ENCODE measurements at places on chromosomes 1 and 21. TPM values are rescaled to one million over a fixed set of nuclear protein-coding genes. Genes with fewer than 3 reads are reported as not detected.

ARHGEF16 gene
- 44.4 TPM for polyA plus RNA-seq

DEPDC1 gene
- 4.4 TPM for polyA plus RNA-seq

PTTG1IP gene
- polyA plus RNA-seq, result 59.5 TPM

FALEC gene
- polyA plus RNA-seq, result not detected

DNA sequence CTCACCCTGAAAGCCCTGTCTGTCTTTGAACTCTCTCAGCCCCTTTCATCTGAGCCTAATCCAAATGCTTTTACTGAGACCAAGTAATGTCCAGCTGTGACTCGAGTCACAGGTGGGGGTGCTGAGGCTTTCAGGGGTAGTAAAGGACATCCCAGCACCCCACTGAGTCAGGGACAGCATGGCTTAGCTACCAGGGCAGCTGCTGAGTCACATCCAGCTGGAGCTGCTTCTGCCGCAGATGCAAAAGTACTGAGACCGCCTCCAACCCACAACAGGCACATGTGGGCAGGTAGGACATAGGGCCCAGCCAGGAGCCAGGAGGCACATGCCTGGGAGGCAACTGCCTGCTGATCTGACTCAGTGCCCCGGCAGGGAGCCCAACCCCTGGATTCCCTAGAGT lies 6.7 kb upstream of the VSIG8 start:
- no peak overlapping the region for H3K4me3 ChIP-seq
- no peaks in the 10 kb centered on the region for H3K36me3 ChIP-seq
- H3K4me1 ChIP-seq, result peaks cover 9% of the 10 kb centered on the region
- DNase-seq, result no peak
- H3K27me3 ChIP-seq, result no peaks in the 10 kb centered on the region

DNA sequence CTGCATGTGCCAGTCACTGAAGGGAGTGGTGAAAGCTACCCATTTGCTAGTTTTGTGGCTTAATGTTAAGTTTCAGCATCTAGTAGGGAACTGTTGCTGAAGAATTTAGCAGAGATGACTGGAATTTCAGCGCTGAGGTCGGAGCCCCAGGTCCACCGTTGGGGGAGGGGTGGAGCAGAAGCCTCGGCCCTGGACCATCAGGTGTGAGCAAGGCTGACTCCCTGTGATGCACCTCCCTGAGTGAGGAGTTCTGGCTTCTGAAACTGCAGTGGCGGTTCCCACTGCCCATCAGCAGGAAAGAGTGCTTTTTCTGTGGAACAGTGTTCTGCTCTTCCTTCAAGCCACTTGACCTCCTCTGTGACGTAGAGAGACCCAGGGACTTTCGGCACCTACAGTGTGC lies 1.3 kb downstream of the NOS1AP start:
- DNase-seq, result no peak
- H3K27ac ChIP-seq, result peak overlapping the region; percentile 17
- no peaks in the 10 kb centered on the region for H3K36me3 ChIP-seq

GRCh38 chr1:38114241-38115026 lies 67.8 kb upstream of the POU3F1 start:
- H3K36me3 ChIP-seq, result no peaks in the 10 kb centered on the region
- no peak overlapping the region for H3K4me3 ChIP-seq
- no peak for DNase-seq
- no peak overlapping the region for H3K27ac ChIP-seq
- H3K27me3 ChIP-seq, result no peaks in the 10 kb centered on the region
- H3K4me1 ChIP-seq, result no peaks in the 10 kb centered on the region

GRCh38 chr1:158126425-158126824 lies 54.3 kb upstream of the CD1D start:
- H3K27ac ChIP-seq, result no peak overlapping the region
- H3K36me3 ChIP-seq, result no peaks in the 10 kb centered on the region
- DNase-seq, result no peak
- H3K4me1 ChIP-seq, result no peaks in the 10 kb centered on the region
- H3K4me3 ChIP-seq, result no peak overlapping the region

GRCh38 chr1:235925016-235925415 lies 58.3 kb upstream of the LYST start:
- H3K27ac ChIP-seq, result no peak overlapping the region
- H3K27me3 ChIP-seq, result no peaks in the 10 kb centered on the region
- H3K4me3 ChIP-seq, result no peak overlapping the region
- H3K4me1 ChIP-seq, result no peaks in the 10 kb centered on the region

DNA sequence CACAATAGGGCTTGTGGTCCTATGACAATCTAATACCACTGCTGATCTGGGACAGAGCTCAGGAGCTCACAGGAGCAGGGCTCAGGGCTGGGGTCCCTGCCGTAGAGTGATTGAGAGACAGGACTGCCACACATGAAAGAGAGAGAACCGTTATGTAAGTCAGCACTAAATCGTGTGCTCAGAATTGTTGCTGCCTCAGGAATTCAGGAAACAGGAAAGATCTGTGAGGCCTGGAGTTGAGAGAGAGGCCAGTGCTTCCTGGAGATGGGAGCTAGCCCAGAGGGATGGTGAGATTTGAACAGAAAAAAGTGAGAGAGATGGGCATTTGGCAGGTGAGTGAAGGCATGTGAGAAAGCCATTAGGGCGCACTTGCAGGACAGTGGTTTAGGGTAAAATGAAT lies 17.5 kb upstream of the ACBD6 start:
- H3K36me3 ChIP-seq, result no peaks in the 10 kb centered on the region
- H3K4me3 ChIP-seq, result no peak overlapping the region
- no peaks in the 10 kb centered on the region for H3K27me3 ChIP-seq
- H3K27ac ChIP-seq, result no peak overlapping the region
- H3K4me1 ChIP-seq, result no peaks in the 10 kb centered on the region

DNA sequence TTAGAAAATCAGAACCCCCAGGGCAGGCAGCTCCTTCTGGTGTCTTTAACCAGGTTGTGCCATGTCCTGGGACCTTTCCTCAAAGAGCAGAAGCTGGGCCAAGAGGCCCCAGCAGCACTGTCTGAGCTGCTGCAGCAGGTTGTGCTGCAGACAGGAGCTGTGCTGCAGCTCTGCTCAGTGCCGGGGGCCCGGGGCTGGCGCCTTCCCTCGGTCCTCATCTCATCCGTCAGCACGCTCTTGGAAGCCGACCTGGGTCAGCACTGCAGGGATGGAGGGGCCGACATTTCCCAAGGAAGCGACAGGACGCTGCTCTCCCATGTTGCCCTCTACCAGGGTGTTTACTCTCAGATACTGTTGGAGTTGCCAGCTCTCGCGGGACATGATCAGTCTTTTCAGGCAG lies 11.7 kb downstream of the URB2 start:
- H3K27me3 ChIP-seq, result no peaks in the 10 kb centered on the region
- no peak overlapping the region for H3K27ac ChIP-seq
- DNase-seq, result no peak

GRCh38 chr1:40820911-40821693 lies 37.5 kb downstream of the KCNQ4 start:
- no peak overlapping the region for H3K4me3 ChIP-seq
- no peaks in the 10 kb centered on the region for H3K36me3 ChIP-seq
- H3K4me1 ChIP-seq, result peaks cover 48% of the 10 kb centered on the region
- no peak overlapping the region for H3K27ac ChIP-seq
- no peak for DNase-seq
- no peaks in the 10 kb centered on the region for H3K27me3 ChIP-seq

DNA sequence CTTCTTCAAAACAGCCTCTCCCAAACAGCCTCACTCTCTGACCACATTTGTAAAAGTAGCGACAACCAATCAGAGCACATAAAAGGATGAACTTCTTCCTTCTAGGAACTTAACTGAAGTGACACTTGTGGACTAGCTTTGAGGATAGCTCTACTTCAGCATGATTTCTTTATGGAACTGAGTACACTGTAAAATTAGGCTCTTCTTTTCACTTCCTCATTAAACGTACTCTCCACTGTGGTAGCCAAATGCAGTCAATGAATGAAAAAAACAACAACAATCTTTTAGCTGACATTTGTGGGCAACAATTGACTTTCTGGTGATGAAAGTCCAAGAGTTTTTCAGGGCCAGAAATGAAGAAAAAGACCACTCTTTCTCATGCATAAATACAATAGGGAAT lies 9.6 kb downstream of the LRRC53 start:
- H3K36me3 ChIP-seq, result no peaks in the 10 kb centered on the region
- H3K4me1 ChIP-seq, result peaks cover 8% of the 10 kb centered on the region
- H3K27ac ChIP-seq, result no peak overlapping the region
- DNase-seq, result no peak
- no peak overlapping the region for H3K4me3 ChIP-seq

- H3K27me3 ChIP-seq, result no peaks in the 10 kb centered on the region
- H3K4me1 ChIP-seq, result no peaks in the 10 kb centered on the region
- DNase-seq, result no peak
- H3K36me3 ChIP-seq, result no peaks in the 10 kb centered on the region
- no peak overlapping the region for H3K4me3 ChIP-seq
These were observed 14.2 kb upstream of the MYOM3 start for GRCh38 chr1:24126018-24126671.

DNA sequence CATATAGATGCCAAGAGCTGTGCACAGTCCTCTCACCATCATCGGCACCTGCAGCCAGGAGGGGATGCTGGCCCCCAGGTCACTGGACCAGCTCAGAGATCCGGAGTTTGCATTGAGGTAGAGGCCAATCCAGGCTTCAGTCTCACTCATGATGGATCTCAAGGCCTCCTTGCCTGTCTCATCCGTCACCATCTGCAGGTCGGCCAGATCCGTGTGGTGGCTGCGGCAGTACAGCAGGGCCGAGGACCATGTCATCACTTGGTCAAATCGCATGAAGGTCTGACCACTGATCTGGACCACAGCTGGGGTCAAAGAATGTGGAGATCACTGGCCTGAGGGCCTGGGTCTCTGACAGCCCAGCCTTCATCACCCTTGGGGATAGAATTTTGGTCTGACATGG lies 6.6 kb downstream of the CLEC20A start:
- no peak for DNase-seq
- peaks cover 13% of the 10 kb centered on the region for H3K4me1 ChIP-seq
- no peak overlapping the region for H3K27ac ChIP-seq
- H3K36me3 ChIP-seq, result no peaks in the 10 kb centered on the region
- no peak overlapping the region for H3K4me3 ChIP-seq
